Activated CD4-positive, alpha-beta T cell treated with anti-CD3 and anti-CD28 coated beads, Interleukin-2, amount 50 U/mL, for 24 hours (primary cell): ENCODE measurements at places on chromosomes 6 and 20.

DNA sequence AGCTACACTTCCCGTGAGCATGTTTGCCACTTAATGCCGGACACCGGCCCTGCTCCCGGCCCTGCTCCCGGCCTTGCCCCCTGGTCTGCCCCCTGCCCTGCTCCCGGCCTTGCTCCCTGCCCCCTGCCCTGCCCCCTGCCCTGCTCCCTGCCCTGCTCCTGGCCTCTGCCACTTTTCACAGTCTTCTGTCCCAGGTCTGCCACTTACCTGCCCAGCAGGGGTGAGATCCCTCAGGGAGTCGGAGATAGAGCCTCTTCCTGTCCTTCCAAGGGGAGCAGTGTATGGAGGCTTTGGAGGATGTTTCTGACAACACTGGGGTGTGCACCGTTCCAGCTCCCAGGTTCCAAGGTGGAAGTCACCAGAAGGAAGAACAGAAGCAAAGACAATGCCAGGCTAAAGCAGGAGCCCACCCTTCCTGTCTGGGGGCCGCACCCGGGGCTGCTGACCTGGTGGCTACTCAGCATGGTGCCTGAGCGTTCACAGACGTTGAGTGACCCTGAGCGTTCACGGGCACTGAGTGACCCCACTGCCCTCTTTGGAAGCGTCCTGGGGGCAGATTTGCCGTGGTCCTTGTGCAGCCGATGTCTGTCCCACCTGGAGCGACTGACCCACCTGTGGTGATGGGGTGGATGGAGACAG lies 199.8 kb downstream of the DLL1 start:
- DNase-seq: no peak

GRCh38 chr6:150189122-150189521 lies 46.3 kb downstream of the PPP1R14C start:
- DNase-seq: no peak

GRCh38 chr20:59835448-59836395 lies 97.7 kb downstream of the SYCP2 start:
- DNase-seq: no peak

DNA sequence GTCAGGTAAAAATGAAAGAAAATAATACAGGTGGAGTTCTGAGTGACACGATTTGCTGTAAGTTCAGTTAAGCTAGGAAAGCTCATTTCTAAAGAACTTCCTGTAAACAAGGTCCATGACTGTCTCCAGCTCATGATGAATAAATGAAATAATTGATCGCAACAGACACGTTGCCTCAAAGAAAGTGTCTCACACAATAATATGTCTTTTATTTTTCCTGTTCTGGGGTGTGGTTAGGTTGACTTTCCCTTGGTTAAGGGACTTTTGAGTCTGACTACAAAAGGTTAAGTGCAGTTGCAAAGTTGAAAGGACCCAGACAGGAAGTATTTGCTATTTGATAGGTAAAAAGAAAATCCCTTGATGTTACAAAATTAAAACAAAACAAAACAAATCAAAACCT lies 304.2 kb upstream of the PRDM1 start:
- no peak for DNase-seq

GRCh38 chr20:4929686-4930397 lies 71.5 kb downstream of the SLC23A2 start:
- no peak for DNase-seq

DNA sequence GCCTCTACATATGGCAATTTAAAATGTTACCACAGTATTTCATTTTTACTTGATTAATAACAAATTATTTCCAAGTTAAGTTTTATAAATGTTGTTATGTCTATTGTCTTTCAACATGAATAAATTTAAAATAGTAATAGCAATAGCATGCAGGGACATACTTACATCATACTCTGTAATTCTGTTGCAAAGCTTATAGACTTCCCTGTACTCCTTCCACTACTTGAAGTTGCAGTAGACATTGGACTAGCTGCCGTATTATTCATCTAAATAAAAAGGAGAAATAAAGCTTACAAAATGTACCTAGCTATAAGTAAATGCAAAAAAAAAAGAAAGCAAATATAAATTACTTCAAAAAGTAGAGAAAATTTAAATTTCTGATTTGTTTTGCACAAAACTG lies 12.7 kb downstream of the SUPT3H start:
- no peak for DNase-seq

DNA sequence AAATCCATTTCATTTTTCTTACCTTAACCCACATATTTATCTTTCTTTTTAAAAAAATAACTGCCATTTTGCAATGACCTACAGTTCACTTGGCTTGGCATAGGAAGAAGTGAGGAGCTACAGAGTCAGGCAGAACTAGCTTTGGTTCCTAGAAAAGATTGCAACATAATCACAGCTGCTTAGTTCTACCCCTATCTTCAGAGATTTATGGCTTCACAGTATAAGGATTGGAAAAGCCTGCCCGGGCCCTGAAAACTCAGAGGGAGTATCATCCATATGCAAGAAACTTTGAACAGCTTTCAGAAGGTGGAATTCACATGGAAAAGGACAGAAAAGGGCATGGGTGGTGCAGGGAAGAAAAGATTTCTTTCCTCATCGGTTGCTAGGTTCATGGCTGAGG lies 774.3 kb upstream of the CHD6 start:
- no peak for DNase-seq

DNA sequence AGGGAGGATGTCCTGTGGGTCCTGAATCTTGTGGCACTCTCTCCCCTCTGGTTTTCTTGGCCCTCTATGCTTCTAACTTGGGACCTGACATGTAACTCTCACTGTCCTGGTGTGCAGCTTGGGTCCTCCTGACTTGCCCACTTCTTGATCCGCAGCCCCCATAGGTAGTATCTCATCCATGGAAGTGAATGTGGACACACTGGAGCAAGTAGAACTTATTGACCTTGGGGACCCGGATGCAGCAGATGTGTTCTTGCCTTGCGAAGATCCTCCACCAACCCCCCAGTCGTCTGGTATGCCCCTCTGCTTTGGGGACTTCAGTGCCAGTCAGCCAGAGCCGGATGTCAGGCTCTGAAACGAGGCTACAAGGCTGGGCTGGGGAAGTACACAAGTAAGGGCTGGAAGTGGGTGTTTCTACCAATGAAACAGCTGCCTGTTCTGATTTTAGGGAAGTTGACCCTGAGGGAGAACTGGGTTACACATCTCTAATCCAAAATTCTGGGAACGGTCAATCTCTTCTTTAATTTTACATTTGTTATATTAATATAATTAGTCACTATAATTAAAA lies 641 bp downstream of the DBNDD2 start:
- DNase-seq: no peak

DNA sequence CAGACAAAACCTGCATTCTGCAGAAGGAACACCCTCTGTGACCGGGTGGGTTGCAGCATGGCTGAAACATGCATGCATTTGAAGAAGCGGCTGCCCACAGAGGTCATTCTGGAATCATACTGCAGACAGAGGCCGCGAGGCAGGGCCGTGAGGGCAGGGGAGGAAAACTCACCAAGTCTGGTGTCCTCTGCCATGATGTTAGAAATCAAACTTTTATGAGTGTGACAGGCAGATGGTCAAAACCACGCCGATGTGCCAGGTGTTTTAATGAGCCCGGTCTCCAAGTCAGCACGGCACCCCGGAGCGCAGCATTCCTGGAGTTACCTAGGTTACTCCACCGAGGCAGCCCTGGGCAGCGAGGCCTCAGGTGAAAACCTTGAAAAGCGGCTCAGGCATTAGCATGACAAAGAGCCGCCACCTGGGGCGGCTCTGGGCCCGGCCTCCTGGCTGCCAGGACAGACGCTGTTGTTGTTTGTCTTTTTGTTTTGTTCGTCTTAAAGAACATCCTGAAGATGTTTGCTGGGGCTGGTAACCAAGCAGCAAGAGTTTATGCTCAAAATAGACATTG lies 255.6 kb downstream of the ERMARD start:
- DNase-seq: no peak
